ENCODE measurements at places on chromosomes 7 and 10. TPM values are rescaled to one million over a fixed set of nuclear protein-coding genes. Genes with fewer than 3 reads are reported as not detected.

BLNK gene
- total RNA-seq = 0.73 TPM

NRF1 gene
- total RNA-seq = 9.0 TPM

GRCh38 chr10:1007583-1007982, 18.1 kb downstream of the IDI2 start:
- DNase-seq = no peak

DNA sequence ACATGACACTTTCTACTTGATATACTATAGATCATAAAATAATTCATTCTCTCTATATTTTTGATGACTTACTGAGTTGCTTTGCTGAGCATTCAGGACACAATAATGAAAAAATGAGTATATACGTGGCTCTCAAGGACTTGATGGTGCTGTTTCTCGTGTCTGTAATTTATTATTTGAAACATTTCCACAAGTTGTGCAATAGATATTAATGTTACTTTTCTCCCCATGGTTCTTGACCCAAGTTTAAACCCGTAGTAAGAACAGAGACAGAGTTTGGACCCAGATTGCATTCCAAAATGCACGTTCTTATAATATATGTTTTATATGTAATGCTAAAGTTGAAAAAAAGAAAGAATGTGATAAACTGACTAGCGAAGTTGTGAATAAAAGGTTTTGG, 94.2 kb upstream of the FAM3C start:
- no peak for DNase-seq

LRRTM3 gene
- total RNA-seq = not detected

PLXNA4 gene
- 17.3 TPM for total RNA-seq

PDK4 gene
- total RNA-seq = 374 TPM

MGAM2 gene
- 0.11 TPM for total RNA-seq

Measured in Right ventricle myocardium superior (tissue), 1 donor.